ENCODE measurements at places on chromosomes 4 and X. TPM values are rescaled to one million over a fixed set of nuclear protein-coding genes. Genes with fewer than 3 reads are reported as not detected.

GRCh38 chrX:43718956-43719355, 62.9 kb downstream of the MAOA start:
- DNase-seq, result no peak

The ERCC6L gene
- 0.13 TPM for total RNA-seq

DNA sequence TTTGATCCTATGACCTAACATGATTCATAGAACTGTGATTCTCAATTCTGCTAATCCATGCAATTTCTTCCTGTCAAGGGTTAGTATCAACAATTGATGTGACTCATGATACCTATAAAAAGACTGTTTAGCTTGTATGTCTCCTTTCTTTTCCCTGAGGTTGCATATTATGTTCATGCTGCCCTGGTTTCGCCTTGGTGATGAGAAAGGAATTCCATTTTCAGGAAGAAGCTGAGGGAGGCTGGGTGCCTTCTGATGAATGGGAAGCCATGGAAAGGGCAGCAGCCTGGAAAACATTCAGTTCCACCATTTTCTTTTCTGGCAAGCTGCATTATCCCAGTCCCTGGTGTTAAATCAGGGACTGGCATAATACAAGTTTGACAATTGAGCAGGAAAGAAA, 976.5 kb downstream of the RPA4 start:
- no peak for DNase-seq

DNA sequence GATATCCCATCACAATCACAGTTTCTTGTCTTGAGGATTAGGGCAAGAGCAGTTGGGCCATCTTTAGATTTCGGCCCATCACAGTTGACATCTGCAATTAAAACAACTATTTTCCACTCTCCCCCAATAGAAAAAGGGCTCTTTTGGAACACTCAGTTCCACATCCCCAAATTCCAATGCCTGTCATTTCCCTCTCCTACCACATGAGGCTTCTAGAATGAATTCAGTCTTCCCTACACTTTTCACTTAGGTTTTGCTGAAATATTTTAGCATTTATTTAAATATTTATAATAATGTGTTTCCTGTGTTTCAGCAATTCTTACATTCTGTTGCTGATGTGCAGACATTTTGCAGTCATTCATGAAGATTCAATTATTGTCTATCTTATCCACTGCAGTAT, 118.4 kb downstream of the COX18 start:
- DNase-seq, result no peak

- DNase-seq, result no peak
These were observed 66.6 kb downstream of the ING2 start for GRCh38 chr4:183571350-183571941.

DNA sequence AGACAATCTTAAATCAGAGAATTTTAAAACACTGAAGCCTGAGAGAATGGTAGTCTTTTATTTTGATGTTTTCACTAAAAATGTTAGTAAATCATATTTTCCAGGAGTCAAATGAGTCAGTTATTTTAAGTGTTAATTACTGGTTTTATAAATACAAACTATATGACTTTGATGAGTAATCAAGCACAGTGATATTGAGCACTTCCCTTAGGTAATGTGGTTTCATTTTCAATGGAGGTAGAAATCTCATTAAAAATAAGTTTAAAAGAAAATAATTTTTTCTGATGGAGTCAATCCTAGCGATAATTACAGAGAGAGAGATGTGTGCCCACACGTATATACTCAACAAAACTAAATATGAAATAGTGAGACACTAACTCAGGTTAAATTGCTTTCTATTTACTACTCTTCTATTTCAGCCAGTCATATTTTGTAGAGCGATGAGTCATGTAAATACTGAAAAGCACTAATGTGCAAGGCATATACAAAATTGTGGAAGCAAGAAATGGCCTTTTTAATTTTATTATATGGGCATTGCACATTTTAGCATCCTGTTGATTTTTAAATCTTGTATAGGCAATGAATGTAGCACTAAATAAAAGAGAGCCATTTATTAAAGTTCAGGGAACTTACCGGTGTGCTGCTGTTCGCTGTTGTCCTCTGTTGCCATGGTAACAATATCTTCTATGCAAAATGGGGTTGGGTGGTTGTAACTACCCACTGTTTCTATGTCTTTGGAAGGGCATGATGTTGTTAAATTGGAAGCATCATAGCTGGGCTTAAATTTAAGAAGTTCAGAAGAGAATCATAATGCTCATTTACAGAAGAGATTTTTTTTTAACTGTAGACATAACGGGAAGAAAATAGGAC, 513.7 kb downstream of the TLL1 start:
- DNase-seq, result no peak

DNA sequence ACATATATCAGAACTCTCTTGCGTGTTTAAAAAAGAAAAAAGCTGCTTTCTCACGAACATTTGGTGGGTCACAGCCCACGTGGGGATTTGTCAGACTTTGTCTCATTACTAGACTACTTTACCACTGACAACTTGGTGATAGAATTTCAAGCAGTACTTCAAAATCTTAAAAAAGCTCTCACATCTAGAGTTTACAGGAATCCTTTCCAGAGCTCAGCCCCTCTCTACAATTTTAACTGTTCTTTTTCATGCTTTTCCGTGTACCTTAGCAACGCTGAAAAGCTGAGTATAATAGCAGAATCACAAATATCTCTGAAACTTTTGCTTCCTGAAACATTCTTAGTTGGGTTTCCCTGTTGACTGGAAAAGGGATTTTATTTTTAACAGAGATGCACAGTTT, 50.2 kb downstream of the SMAD1 start:
- DNase-seq, result no peak

All from lower leg skin (tissue), 4 donors.